Osteoblast (primary cell): ENCODE measurements at places on chromosomes 2 and 18. TPM values are rescaled to one million over a fixed set of nuclear protein-coding genes. Genes with fewer than 3 reads are reported as not detected.

Gene CD207
- not detected in 2 replicates for total RNA-seq

Gene NTSR2
- not detected in 2 replicates for total RNA-seq

Gene LCT
- under 0.01 TPM in 2 replicates for total RNA-seq

Gene PLGLB1
- total RNA-seq, result 1.8 and 2.9 TPM in 2 replicates

Gene EIF2B4
- 19.2 and 24.2 TPM in 2 replicates for total RNA-seq

Gene DPP4
- 192 and 256 TPM in 2 replicates for total RNA-seq

Gene SPAG16
- 46.9 and 47.8 TPM in 2 replicates for total RNA-seq

Gene ERFE
- 0.88 and 1.8 TPM in 2 replicates for total RNA-seq

Gene BMP10
- total RNA-seq, result not detected in 2 replicates

Gene THUMPD2
- total RNA-seq, result 8.0 and 12.1 TPM in 2 replicates

Gene LRATD1
- 5.8 and 10.0 TPM in 2 replicates for total RNA-seq

Gene GCG
- not detected in 2 replicates for total RNA-seq

Gene SCG2
- total RNA-seq, result 2.2 and 2.4 TPM in 2 replicates

Gene IRS1
- total RNA-seq, result 24.5 and 27.9 TPM in 2 replicates

Gene CHMP3
- 76.0 and 84.3 TPM in 2 replicates for total RNA-seq

DNA sequence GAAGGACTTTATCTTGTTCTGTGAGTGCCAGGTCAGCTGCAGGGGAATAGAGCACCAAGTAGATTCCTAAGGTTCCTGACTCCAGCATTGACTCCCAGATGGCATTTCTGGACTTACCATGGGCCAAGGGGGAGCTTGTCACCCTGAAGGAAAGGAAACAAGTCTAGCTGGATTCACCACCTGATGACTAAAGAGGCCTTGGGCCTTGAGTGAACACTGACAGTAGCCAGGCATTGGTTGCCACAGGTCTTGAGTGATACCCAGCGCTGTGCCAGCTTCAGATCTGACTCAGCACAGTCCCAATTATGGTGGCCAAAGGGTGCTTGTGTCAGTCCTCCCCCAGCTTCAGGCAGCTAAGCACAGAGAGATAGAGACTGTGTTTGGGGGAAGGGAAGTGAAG is 40.1 kb upstream of the CAPN13 start:
- no peak for DNase-seq

GRCh38 chr2:203859030-203859789 is 8.4 kb upstream of the CTLA4 start:
- DNase-seq, result no peak

- DNase-seq, result no peak
Measured at GRCh38 chr2:12950957-12951656, 234.4 kb downstream of the TRIB2 start.

- no peak for DNase-seq
Measured at GRCh38 chr18:47036927-47037578, 1.6 kb upstream of the ELOA2 start.

GRCh38 chr2:232029346-232029745 is 67.8 kb downstream of the DIS3L2 start:
- no peak for DNase-seq

DNA sequence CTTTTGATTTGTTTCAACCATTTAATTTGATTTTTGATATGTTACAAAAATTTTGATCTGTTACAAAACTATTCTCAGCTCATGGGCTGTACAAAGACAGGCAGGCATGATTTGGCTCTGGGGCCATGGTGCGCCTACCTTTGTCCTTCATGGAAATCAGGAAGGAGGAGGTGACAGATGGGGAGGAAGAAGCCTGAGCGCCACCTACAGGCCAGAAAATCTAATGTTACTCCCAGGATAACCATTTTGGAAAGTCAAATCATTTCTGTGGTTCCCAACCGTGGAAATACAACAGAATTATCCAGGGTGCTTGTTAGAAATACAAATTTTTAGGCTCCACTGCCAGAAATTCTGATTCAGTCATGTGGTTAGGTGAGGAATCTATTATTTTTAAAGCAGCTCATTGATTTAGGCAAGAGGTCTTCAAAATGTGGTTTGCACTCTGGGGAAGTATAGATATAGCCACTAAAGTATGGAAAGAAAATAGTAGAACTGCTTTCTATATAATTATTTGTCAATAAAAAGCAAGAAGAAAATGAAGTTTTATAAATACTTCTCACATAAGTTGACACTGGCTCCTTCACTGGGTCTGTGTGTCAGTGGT is 93.9 kb downstream of the EVA1A start:
- no peak for DNase-seq

DNA sequence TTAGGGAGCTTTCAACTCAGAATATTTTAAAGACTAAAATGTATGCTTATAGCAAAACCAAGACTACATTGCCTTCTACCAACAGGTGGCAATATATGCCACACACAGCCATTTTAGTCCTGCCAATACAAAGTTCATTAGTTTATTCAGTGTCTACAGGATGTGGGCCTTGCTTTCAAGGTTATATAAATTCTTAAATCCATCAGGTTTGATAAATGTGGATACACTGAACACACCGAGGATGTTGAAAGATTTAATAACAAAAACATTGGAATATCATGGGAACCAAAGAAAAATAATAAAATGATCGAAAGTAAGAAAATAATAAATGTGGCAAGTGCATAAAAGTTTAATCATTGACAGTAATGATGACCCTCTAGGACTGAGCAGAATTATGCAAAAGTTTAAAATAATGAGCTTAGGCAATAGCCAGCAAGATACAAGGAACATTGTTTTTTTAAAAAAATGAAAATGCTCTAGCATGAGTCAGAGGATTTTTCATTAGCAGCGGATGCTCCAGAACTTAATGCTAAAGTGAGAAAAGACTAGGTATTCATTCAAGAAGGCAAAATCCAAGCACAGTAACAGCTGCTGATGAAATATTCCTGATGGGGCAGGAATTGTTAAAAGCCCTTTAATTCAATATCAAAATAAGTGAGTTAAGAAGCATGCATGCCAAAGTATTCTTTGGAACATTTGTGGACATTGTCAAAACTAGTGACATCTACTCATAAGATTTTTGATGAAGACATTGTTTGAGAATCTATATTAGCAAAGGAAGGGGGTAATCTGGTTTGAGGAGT is 14.2 kb downstream of the SCN9A start:
- no peak for DNase-seq

DNA sequence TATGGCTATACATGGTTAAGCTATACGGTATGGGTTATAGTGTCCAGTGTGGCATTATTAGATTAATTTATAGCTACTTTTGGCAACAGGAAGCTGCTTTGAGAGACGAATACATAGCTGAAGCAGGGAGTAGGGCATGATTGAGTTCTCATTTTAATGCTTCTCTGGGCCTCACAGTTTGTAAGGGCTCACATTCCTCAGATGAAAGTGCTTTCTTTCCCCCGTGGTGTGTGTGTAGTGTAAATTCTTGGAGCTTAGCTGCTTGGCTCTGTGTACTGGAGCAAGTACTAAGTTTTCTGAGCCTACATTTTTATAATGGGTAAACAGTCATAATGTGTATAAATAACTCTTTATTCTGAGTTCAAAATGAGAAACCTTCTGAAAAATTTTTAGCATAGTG is 173.7 kb downstream of the PTPRM start:
- DNase-seq, result peak; percentile 69

GRCh38 chr2:198499539-198499938 is 695.1 kb downstream of the PLCL1 start:
- DNase-seq, result peak; percentile 26

- peak; percentile 22 for DNase-seq
Measured at GRCh38 chr2:50635824-50636223, 396.1 kb downstream of the NRXN1 start.

- DNase-seq, result no peak
Measured at GRCh38 chr2:118627156-118627555, 220.3 kb downstream of the EN1 start.

GRCh38 chr18:48090702-48091101 is 160.2 kb upstream of the SMAD2 start:
- DNase-seq, result no peak

DNA sequence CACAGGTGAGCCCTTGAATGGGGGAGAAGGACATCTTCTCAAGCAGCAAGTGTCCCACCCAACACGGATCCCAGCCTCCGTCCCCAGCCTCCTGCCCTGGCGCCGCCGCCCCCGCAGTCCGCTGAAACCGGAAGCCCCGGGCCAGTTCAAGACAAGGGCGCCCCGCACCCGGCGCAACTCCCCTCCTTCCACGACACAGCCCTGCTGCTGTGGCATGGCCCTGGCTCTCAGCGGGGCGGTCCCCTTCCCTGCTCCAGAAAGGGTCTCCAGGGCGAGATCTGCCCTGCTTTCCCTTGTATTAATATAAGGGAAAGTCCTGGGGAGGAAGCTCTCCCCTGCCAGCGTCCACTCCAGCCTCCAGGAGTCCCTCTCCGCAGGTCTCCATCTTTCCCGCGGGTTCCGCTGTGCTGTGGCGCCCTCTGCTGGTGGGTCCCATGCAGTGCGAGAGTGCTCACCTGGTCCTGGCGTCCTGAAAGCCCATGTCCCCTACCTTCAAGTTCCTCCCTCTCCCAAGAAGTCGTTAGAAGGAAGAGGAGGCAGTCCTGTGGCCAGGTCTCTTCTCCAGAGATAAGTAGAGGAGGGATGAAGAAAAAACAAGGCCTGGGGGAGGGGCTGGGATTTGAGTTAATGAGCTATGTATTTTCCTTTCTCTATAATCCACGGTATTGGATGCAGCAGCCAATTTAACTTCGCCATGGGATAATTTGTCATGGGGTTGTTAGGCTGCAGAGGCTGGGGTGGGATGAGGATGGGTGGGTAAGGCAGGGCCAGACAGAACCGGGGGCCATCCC is 176.0 kb downstream of the SMAD2 start:
- DNase-seq, result peak; percentile 75

GRCh38 chr2:10400568-10400977 is 47.6 kb downstream of the ODC1 start:
- peak; percentile 32 for DNase-seq

- DNase-seq, result no peak
Measured at GRCh38 chr2:182445391-182445965, 18.6 kb upstream of the PDE1A start.

GRCh38 chr2:235857598-235857997 is 310.6 kb downstream of the GBX2 start:
- no peak for DNase-seq

DNA sequence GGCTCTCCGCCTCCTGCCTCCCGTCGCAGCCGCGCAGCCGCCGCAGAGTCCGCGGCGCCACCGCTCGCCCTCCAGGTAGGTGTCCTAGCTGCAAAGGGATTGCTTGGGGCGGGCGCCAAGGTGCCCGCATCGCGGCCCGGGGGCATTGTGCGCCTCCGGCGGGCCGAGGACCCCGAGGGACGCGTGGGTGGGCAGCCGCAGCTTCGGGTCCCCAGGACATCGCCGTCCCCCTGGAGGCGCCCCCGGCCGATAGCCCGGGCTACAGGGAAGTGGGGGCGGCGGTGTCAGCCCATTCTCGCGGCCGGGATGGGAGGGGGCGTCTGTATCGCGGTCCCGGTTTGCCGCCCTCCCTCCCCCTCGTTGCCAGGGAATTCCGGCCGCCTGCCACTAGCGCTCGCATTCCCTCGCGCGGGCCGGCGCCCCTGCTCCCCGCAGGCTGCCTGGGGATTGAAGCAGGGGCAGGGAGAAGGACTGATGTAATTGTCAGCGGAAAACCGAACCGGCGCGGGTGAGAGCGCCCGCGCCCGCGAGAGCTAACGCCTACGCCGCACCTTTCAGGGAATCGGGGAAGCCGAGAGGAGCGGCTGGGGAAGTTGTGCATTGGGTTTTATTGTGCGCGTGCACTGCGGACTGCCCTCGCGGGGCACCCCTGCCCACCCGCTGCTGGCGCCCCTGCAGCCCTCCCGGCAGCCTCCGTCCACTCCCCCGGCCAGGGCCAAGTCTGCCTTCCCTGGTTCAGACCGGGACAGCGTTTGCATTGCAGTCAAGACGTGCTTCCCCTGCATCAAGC is 483 bp downstream of the OSBPL6 start:
- peak; percentile 95 for DNase-seq
